Osteoblast (primary cell): ENCODE measurements at places on chromosomes 13 and 19. TPM values are rescaled to one million over a fixed set of nuclear protein-coding genes. Genes with fewer than 3 reads are reported as not detected.

CAB39L gene
- total RNA-seq, result 12.3 and 15.6 TPM in 2 replicates

TNNT1 gene
- total RNA-seq, result 0.29 TPM in 1 of 2 replicates, not detected in the other

IFNL1 gene
- not detected in 2 replicates for total RNA-seq

IGLON5 gene
- total RNA-seq, result not detected in 2 replicates

CYP2A6 gene
- total RNA-seq, result not detected in 2 replicates

PSG3 gene
- not detected in 2 replicates for total RNA-seq

KLK4 gene
- total RNA-seq, result 0.29 TPM in 1 of 2 replicates, not detected in the other

C5AR1 gene
- 0.29 and 0.72 TPM in 2 replicates for total RNA-seq

CNN1 gene
- total RNA-seq, result 7.1 and 9.8 TPM in 2 replicates

TMPRSS9 gene
- 0.29 and 1.1 TPM in 2 replicates for total RNA-seq

GPC5 gene
- 0.29 and 0.36 TPM in 2 replicates for total RNA-seq

B3GNT3 gene
- total RNA-seq, result not detected in 2 replicates

TICAM1 gene
- total RNA-seq, result 2.7 and 3.3 TPM in 2 replicates

SULT2A1 gene
- not detected in 2 replicates for total RNA-seq

TLE2 gene
- 2.4 and 5.1 TPM in 2 replicates for total RNA-seq

HCN2 gene
- 1.2 and 1.4 TPM in 2 replicates for total RNA-seq

IGFL3 gene
- total RNA-seq, result not detected in 2 replicates
